ENCODE measurements at places on chromosomes 1 and 21.

- DNase-seq = no peak
Observed at GRCh38 chr1:149884433-149885338, 14.7 kb upstream of the BOLA1 start.

DNA sequence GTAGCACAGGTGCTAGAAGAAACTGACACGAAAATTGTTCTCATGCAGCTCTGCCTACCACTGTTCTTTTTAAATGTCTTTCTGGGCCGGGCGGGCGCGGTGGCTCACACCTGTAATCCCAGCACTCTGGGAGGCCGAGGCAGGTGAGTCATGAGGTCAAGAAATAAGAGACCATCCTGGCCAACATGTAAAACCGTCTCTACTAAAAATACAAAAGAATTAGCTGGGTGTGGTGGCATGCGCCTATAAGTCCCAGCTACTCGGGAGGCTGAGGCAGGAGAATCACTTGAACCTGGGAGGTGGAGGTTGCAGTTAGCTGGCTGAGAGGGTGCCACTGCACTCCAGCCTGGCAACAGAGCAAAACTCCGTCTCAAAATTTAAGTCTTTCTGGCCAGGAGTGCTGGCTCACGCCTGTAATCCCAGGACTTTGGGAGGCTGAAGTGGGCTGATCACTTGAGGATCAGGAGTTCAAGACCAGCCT, 947 bp upstream of the RIT1 start:
- DNase-seq = no peak

DNA sequence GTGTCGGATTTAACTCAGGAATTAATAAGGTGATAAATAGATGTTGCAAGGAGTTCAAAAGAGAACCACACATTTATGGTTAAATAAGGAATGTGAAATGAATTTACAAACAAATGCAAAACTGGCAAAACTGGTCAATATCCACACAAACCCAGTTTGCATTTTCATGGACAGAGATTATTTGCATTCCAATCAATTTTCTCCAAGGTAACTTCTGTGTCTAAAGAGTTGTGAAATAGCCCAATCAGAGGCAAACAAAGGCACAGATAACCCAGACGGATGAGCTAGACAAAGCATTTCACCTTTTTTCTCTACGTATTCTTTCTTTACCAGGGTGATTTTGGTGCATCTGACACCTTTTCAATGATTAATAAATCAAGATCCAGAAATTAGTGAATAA, 63.9 kb downstream of the MAP3K7CL start:
- no peak for DNase-seq

DNA sequence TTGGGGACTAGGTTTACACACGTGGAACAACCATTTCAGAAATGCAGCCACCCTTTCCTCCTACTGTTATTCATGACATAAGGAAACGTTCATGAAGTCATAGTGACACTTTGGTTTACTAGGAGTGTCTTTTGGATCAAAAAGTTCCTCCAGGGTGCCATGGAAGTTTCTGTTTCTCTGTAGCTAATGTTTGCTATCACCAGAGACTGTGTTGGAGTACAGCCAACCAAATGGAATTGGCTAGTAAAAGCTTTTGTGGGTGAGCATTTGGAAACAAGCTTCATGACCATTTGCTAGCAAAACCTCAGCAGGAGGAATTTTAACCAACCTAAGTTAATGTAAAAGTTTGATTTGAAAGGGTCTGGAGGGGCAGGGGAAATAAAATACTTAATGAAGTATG, 43.9 kb upstream of the ADGRL2 start:
- DNase-seq = no peak

DNA sequence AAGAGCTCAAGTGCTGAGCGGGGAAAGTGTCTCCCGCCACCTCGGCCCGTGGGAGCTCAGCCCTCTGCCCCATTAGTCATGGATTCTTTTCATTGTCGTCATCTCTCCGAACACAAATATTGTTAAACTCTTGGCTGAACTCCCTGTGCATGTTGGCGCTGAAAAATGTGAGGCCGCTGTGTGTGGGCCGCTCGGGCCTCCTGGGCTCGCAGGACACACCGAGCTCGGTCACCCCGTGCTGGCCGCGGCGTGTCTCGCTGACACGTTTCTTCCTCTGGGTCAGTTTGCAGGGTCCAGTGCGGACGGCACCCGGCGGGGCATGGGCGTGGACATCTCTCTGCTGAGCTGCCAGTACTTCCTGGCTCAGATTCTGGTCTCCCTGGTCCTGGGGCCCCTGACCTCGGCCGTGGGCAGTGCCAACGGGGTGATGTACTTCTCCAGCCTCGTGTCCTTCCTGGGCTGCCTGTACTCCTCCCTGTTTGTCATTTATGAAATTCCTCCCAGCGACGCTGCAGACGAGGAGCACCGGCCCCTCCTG, 25.6 kb downstream of the SLC45A1 start:
- DNase-seq = no peak

DNA sequence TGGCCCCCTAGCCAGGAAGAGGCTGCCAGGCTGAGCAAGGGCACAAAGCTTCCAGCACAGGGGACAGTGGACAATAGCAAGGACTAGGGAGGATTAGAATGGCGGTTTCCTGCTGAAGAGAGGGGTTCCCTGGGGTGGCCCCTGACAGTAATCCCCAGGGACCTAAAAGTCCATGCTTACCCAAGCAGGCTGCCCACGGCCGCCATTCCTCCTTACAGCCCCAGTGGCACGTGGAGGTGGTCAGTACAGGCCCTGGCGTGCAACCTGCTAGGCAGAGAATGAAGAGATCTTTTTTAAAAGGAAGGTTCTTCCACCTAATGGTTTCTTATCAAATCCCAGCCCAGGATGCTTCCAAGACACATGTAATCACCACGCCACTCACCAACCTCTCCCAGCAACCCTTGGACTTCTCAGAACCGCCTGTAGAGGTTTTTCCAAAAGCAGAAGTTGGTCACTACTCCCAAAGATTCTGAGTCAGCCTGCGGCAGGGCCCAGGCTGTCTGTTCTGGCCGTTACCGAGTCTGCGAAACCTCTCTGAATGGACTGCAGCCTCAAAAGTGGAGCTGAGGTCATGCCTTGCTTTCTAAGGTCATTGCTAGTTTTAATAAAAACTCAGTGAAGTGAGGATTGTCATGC, 926 bp downstream of the MRPL55 start:
- no peak for DNase-seq

DNA sequence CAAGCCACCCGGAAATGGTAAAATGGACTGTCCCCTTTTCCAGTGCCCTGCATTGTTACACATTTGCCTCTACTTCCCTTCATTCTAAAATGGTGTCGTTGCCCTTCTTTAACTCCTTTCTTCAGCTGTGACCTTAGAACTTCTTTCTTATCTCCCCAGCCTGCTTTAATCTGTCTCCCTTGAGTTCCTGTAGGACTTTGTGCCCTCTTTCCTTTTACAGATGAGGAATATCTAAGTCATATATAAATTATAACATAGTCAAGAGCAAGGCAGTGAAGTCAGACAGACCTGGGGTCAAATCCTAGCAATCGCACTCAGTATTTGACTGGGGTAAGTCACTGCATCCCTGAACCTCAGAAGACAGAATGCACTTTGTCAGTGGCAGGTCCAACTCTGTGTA, 31.4 kb upstream of the TMEM222 start:
- no peak for DNase-seq

DNA sequence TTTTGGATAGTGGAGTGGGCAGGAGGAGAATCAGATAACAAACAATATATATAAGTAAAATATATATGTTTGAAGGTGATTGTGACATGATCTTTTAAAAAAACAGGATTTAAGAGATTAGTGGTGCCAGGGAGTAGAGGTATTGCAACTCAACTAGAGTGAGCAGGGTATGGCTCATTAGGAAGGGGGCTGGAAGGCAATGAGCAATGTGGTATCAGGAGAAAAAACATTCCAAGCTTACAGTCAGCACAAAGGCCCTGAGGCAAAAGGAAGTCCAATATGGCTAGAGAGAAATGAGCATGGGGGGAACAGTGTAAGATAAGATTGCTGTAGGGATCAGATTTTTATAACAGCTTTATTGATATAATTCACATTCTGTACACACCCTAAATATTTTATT, 5.3 kb upstream of the GADD45A start:
- no peak for DNase-seq

DNA sequence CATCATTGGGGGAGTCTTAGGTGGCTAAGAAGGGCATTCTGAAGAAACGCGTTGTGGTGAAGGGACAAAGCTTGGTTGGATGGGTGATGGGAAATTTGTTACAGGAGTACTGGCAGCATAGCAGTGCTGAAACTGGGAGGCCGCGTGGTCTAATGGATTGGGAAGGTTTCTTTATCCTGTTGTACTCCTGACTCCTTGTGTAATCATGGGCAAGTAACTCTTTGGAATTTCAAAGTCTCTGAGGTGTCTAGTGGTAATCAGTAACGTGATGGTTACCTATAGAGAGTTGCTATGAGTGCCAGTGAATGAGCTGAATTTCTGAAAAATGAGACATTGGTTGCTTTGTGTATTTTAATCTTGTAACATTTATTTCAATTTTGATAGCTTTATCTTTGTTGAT, 18.5 kb downstream of the DONSON start:
- DNase-seq = no peak

DNA sequence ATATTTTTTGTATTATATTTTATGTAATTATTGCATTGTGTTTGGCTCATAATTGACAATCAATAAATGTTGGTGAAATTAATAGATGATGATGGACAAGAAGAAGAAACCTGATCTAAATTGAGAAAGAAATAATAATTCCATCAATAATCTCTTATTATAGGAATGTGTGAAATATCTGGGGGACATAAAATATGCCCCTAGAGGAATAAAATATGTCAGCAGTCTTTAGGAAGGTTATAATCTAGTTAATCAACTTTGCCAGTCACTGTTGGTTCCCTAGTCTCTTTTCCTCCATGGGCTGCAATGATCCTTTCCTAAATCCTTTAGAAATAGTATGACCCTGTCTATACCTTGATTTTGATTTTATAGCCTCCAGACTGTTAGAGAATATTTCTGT, 549.7 kb upstream of the ADGRL4 start:
- no peak for DNase-seq

GRCh38 chr1:234774971-234775370, 165.0 kb upstream of the IRF2BP2 start:
- DNase-seq = no peak

- DNase-seq = no peak
Observed at GRCh38 chr1:207308451-207309190, 12.9 kb upstream of the CD55 start.
